ENCODE measurements at places on chromosomes 13 and 19.
A peak's percentile ranks its signal among the peaks of the same experiment; 100 is the strongest.

DNA sequence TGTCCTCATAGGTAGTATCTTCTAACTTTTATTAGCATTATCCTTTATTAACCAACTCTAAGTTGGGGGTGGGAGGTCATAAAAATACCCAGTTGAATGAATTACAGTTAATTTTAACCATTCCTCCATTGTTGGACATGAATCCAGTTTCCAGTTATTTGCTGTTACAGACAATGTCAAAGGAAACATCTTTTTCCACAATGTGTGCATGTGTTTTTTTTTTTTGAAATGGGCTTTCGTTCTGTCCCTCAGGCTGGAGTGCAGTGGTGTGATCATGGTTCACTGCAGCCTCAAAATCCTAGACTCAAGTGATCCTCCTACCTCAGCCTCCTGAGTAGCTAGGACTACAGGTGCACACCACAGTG lies 32.0 kb downstream of the KLF5 start:
- no peak for DNase-seq

DNA sequence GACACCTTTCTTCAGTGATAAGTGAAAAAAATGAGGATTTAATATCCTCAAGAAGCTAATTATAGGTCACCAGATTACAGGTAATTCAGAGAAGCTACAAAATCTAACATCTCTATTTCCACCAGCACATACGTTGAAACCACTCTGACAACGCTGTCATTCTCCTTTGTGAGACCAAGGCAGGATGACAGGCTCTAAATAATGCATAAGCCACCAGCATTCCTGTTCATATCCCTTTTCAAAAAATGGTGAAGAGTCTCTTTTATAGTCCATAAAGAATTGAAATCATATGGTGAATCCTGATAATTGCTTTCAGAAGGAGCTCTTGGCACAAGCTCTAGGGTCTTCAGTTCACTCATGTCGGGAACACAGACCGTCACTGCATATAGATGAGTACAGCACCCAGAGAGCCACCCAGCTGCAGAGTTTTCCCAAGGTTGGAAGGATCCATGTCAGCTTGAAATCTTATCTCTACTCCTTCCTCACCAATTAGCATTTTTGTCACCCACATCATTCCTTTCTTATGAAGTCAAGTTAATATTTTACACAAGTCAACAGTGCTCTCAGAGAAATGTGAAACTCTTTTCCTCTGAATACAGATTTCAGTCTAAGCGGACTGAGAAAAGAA lies 431.4 kb downstream of the TBC1D4 start:
- DNase-seq, result no peak

- no peak for DNase-seq
Observed at GRCh38 chr19:52992109-52993004, 21.4 kb upstream of the ERVV-1 start.

GRCh38 chr13:83666141-83666540 lies 216.1 kb downstream of the SLITRK1 start:
- DNase-seq, result no peak

DNA sequence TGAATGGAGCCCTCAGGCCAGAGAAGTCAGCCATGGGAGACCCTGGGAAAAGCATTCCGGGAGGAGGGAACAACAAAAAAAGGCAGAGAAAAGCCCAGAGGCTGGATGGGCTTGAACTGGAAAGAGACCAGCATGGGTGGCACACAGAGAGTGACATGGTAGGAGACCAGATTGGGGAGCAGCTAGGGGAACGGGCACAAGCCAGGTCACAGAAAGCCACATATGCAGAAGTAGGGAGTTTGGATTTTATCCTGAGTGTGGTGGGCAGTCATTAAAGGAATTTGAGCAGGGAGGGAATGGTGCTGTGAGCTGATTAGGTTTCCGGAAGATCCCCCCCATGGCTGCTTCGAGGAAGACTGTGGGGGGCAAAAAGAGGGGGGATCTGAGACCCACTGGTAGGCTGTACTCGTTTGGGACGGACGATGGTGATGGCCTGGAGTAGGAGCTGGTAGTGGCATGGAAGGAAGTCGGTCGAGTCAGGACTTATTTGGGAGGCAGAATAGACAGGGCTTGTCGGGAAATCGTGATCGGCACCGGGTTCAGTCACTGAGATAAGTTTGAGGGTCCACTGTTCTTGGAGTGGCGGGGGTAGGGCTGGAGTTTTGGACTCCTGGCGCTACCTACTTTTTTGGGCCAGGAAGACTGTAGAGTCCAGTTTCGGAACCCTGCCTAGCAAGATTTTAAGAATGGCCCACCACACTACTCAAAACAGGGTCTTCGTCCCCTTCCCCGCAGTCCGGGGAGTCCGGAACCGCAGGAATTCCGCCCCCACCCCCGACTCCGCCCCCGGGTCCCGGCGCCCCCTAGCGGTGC lies 949 bp downstream of the SERTAD1 start:
- DNase-seq, result no peak

DNA sequence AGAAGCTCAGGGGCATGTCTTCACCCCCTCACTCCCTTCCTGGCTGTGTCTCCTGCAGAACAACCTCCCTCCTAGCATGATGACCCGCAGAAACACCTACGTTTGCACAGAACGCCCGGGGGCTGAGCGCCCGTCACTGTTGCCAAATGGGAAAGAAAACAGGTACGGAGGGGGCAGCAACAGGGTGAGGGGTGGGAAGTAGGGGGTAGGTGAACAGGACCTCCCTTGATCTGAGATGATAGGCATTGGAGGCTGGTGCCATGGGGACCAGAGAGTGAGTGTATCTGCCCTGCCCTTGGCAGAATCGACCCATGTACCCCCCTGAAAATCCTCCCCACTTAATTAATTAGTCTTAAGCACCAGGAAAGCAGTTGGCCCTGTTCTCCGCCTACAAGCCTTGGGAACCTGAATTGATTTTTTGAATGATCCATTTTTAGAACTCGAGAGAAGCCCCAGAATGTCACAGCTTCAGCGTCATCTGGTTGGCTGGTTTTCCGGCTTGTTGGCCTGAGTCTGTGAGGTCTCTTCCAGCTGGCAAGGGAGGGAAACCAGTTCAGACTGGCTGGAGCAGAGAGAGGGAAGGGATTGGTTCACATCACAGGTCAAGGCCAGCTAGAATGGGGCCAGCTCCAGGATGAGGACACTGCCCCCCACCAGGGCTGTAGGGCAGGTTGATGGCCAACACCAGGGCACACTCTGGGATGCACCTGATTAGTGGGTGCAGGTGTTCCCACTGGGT lies 28.2 kb downstream of the CKM start:
- no peak for DNase-seq

- DNase-seq, result no peak
Observed at GRCh38 chr19:10299545-10300458, 9.8 kb downstream of the ZGLP1 start.

DNA sequence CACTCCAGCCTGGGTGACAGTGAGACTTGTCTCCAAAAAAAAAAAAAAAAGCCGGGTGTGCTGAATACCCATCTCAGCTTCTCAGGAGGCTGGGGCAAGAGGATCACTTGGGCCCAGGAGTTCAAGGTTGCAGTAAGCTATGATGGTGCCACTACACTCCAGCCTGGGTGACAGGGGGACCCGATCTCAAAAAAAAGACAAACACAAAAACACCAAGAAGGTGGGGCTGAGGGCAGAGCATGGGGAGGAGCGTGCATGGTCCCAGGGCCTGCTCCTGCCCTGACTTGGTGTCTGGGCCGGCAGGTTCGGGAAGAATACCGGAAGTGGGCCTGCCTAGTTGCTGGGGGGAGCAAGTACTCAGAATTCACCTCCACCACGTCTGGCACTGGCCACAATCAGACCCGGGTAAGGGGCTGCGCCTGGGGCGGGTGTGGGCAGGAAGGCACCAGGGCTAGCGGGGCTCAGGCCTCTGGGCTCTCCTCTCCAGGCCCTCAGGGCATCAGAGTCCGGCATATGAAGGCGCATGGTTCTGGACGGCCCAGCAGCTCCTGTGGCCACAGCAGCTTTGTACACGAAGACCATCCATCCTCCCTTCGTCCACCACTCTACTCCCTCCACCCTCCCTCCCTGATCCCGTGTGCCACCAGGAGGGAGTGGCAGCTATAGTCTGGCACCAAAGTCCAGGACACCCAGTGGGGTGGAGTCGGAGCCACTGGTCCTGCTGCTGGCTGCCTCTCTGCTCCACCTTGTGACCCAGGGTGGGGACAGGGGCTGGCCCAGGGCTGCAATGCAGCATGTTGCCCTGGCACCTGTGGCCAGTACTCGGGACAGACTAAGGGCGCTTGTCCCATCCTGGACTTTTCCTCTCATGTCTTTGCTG lies 11.3 kb downstream of the DDX39A start:
- DNase-seq, result no peak

DNA sequence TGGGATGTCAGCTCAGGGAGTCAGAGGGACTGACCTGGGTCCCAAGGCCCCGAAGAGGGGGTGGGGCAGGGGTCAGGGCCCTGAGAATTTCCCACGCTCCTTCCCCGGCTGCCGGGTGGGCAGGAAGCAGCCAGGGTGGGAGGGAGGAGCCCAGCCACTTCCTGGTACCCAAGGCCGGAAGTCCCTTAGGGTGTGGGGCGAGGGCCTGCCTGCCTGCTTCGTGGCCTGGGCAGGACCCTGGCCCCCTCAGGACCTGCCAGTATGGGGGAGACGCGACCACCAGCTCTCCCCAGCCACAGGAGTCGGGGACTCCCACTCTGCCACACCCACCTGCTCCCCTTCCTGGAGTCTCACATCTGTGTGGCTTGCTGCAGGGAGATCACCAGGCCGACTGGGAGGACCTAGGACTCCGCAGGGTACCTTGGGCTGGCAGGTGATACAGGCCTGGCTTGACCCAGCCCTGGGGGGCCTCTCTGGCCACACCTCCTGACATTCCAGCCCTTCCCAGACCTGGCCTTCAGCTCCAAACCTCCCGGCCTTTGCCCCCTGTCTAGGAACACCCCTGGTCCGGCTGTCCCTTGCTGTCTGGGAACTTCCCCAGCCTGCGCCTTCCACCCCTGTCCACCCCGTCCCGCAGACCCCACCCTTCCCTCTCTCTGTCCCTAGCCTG lies 9.8 kb upstream of the CIRBP start:
- DNase-seq, result peak; percentile 81

DNA sequence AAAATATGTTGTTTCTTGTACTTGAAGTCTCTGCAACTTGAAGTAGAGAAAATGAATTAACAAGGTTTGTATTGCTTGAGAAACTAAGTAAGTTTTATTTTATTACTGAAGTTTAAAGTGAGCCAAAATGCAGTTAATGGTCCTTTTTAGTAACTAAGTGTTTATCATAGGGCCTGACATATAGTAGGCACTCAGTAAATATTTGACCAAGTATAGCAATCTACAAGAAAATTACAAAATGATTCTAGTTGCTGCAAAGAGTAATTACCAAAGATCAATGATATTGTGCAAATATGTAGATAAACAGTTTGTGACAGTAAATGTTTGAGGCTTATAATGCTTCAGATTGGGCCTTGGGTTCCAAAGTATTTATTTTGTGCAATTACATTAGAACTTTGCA lies 2.4 kb upstream of the XPO4 start:
- DNase-seq, result no peak

DNA sequence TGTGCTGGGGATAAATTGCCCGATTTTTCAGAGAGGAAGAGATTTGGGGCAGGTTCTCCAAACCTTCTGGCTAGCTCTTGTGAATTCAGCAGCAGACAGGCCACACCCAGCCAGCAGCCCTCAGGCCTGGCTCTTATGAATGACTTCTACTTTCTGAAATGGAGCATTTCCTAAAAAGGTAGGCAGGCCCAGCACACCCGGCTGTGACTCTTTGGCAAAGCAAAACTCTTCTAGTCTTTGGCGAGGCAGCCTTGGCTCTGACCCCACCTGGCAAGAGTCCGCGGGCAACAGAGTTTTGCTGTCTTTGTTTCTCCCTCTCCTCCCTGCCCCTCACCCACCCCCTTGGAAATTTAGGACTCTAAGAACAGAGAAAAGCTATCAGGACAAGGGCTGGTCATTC lies 221.2 kb downstream of the ZNF536 start:
- no peak for DNase-seq

- peak; percentile 20 for DNase-seq
Observed at GRCh38 chr13:27171244-27171826, at the start of gene USP12. Gene USP12 (minus strand): TSS chr13:27171811. CDS start chr13:27171639, 172 bp downstream.

- no peak for DNase-seq
Observed at GRCh38 chr13:20826301-20826700, 52.5 kb upstream of the EEF1AKMT1 start.

GRCh38 chr19:41521931-41522555 lies 53.9 kb upstream of the CEACAM21 start:
- DNase-seq, result peak; percentile 27

DNA sequence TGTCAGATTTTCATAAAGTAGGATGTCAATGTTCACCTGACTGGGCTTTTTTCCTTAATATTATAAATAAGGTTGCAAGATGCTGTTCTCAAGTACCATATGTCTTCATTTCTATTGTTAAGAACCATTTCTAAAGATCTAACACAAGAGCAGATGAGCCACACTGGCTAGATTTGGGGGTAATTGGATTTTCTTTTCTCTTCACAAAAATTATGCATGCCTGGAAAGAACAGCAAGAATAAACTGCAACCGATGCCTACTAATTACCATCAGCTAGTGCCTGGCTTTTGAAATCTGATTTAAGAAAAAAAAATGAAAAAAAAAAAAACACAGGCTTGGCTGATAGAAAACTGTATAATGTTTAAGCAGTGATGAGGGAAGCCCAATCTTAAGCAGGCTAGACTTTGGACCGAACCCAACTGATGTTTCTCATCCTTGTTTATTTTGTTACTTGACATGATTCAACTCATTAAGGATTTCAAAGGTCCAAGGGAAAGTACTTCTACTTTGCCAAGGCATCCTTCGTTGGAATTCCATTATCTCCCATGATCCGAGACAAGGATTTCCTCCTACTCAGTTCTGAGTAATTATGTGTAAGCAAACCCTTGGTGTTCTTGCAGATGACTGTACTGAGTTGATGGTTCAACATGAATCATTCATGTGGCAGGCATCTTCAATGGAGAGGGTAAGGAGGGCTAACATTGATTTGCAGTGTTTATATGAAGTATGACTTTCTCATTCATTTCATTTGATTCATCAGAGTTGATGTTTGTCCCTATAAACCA lies 300.5 kb downstream of the SPRY2 start:
- no peak for DNase-seq

DNA sequence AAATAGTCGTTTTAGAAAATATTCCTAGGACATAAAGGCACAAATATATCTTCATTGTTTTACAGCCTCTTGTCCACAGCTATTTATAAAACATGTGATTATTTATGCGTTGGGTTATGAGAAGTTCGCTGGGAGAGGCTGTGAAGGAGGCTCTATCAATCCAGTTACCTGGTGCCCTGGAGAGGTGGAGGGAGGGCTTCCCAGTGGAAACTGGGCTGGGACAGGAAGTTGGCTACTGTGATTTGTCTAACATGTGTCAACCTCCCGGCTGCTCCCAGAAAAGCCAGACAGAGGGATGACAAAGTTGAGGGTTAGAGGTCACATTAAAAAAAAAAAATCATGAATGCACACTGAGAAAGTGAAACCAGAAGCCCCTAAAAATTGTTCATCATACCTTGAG lies 346.5 kb downstream of the ZNF536 start:
- DNase-seq, result no peak

DNA sequence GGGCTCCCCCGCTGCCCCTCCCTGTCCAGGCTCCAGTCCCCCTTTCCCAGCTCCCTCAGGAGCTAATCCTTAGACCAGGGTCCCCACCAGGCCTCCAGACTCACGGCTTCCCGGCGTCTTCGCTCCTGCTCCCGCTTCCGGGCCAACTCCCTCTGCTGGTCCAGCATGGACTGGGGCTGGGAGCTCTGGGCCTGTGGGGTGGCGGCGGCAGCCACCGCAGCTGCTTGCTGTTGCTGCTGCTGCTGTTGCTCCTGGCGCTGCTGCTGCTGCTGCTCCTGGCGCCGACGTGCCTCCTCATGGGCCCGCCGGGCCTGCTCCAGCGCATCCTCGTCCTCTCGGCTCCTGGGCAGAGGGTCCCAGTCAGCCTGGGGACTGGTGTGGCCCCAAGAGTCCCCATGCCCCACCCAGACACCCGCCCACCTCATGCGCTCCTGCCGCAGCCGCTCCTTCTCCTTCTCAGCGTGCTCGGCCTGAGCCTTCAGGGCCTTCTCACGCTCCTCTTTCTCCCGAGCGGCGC lies 6.4 kb upstream of the EPHX3 start:
- DNase-seq, result no peak

Data from activated CD4-positive, alpha-beta T cell treated with anti-CD3 and anti-CD28 coated beads, Interleukin-2, amount 10 ng/mL, durations not matched to agents 7 days and 5 days (primary cell).